ENCODE measurements at places on chromosomes 4 and X.

- no peak for DNase-seq
Measured at GRCh38 chr4:16884673-16885460, 13.6 kb downstream of the LDB2 start.

GRCh38 chr4:150582146-150582872 lies at the start of gene MAB21L2:
Gene MAB21L2 (plus strand): TSS chr4:150582151. CDS start chr4:150583030, 879 bp downstream.
- DNase-seq: no peak

DNA sequence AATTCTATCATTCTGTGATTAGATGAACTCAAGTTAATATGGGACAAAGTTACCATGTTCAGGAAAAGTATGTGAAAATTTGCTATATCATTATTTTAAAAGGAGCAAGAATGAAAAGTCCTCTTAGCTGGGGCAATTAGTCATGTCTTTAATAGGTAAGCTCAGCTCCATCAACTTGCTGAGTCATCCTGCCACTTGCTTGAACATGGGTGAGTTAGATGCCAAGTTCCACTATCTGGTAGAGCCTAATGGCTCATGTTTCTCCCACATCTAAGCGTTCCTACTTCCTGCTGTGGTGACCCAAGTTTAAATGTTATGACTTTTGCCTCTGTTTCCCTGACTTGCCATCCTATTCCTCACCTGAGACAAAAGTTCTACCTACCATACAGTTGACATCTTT lies 276.8 kb downstream of the ZNF674 start:
- no peak for DNase-seq

- peak; percentile 87 for DNase-seq
Measured at GRCh38 chrX:100768679-100769338, 36.9 kb upstream of the SYTL4 start.

GRCh38 chr4:36042122-36042970 lies 202.0 kb downstream of the ARAP2 start:
- no peak for DNase-seq

GRCh38 chrX:139199933-139200332 lies 330.6 kb upstream of the F9 start:
- no peak for DNase-seq

- DNase-seq: no peak
Measured at GRCh38 chrX:30635630-30636029, 17.6 kb upstream of the GK start.

DNA sequence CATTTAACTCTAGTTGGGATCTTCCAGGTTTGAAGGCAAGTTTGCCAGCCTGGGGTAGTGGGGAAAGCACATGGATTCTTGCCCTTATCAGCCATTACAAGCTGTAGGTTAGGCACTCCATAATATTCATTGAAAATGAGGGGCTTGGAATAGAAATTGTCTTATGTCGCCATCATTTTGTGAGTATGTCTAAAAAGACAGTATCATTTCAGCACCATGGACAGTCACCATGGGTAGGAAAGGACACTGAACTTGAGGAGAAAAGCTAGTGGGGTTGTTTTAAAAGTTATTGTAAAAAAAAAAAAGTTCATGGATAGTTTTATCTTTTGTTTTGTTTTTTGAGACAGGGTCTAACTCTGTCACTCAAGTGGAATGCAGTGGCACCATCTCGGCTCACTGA lies 356.1 kb downstream of the HNRNPD start:
- DNase-seq: no peak

- DNase-seq: no peak
Measured at GRCh38 chr4:36317721-36318120, 36.3 kb downstream of the DTHD1 start.

DNA sequence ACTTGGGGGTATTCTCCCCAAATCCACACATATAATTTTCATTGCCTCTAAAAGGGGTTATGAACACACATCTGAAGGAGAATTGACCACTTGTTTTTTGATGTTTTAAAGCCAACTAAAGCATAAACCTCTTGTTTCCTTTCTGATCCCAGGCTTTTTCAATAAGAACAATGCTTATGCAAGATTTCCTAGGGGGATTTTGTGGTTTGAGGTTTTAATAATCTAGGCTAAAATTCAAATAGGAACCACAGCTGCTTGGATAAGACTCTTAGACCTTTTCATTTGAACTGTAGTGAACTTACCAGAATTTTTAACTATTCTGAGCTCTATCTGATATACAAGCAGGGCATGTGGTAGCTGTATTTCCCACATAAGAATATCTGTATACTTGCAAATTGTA lies 651.1 kb downstream of the ANKRD50 start:
- DNase-seq: no peak

DNA sequence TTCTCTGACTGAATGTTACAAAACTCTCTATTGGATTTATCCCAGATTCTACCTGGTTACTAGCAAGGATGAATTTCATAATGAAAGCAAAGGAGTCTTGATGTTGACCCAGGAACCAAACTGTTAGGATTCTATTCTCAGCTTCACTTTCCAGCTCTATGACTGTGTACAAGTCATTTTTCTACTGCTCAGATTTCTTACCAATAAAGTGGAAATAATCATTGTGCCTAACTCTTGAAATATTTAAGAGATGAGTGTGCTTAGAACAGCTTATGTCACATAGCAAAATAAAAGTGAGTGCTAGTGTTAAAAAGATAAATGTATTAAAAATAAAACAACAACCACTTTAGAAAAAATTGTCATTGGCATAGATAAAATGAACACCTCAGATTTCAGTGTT lies 45.6 kb downstream of the EPHA5 start:
- no peak for DNase-seq

GRCh38 chr4:152083338-152083737 lies 322.5 kb upstream of the GATB start:
- no peak for DNase-seq

DNA sequence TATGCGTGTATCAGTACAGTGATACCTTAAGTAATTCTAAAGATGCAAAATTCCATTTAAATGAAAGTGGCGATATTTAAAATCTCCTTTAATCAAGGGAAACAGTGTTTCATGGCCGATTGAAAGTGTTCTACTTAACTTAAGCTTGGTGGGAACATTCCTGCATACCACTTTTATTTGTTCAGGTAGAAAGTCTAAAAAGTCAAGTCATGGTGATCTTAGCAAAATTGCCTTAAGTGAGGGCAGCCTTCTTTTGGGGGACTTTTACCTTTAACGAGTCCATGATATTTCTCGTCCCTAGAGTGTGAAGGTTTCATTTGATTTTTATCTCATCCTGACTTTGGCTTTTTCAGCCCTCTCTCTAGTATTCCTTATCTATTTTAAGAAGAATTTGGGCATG lies 149.2 kb downstream of the KDM6A start:
- no peak for DNase-seq

GRCh38 chr4:13750594-13750993 lies 123.1 kb upstream of the BOD1L1 start:
- no peak for DNase-seq

DNA sequence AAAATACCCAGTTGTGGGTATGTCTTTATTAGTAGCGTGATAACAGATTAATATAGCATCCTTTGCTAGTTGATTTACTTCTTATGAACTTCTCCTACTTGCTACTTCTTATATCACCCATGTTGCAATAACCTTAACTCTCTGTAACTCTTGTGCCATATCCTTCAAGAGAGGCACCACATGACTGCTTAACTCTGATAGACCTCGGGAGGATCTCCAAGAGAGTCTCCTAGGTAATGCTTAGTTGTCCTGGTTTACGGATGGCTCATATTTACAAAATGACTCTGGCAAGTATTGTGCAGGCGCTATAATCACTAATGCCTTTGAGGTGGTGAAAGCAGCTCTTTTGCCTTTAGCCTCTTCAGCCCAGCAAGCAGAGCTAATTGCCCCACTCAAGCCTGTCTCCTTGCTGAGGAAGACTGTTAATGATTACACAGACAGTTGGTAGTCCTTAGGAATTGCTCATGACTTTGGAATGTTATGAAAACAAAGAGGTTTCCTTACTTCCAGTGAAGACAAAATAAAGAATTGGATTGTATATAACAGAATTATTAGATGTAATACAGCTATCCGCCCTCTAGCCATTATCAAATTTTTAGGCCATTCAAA lies 1305.8 kb downstream of the PCDH7 start:
- no peak for DNase-seq

- no peak for DNase-seq
Measured at GRCh38 chr4:57360681-57361080, 250.5 kb upstream of the IGFBP7 start.

DNA sequence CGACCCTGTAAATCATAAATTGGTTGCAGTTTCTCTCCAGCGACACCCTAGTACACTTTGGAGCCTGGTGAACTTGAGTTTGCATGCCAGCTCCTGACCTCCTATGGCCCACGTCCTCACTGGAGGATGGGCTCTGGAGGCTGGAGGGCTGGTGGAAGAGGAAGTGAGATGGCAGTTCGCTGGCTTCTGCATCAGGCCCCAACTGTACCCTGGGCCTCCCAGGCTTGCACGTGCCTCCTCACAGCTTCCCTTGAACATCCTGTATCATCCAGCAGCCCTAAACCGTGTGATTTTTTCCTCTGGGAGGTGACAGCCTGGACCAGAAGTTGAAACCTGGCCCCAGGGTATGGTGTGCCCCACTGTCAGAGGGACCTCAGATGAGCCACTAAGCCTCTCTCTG lies 78.5 kb downstream of the HTRA3 start:
- no peak for DNase-seq

DNA sequence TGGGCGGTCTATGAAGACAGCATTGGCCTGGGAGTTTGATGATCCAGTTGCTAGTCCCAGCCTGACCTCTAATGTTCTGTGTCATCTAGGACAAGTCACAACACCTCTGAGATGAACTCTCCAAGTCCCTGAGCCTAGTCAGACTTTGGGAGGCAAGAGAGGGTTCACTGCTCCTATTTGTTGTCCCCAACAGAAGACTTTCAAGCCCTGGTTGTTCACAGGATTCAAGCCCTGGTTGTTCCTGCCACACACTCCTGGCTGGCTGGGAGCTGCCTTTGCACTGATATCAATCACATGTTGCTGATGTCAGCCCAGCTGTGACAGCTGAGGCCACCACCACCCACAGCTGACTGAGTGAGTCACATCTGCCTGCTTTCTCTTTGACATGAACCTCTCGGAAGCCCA lies 253.2 kb upstream of the RASGEF1B start:
- DNase-seq: no peak

- DNase-seq: no peak
Measured at GRCh38 chr4:15707363-15707715, 4.5 kb downstream of the BST1 start.

DNA sequence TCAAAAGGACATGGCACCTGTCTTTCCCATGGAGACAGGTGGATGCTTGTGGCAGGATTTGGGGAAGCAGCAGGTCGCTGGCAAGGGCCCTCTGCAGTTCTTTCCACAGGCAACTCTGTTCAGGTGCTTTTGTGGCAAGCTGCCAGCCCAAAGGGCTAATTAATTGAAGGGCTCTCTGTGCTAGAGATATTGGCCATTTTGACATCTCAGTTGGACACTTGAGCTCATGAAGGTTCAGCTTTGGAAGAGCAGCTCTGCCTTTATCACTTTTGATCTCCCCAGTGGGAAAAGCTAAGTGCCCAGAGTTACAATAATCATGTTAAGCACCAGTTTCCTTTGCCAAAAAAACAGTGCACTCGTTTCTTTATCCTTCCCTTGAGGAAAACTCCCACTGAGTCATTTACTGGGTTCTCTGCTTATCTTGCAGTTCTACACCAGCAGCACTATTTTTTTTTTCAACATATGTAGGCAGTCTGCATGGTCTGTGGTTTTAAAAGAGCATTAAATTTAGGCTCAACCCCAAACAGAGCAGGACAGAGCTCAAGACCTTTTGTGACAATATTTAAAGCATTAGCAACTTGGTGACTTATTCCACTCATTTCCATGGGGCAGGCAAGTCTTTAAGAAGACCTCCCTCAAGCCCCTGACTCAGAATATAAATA lies 336.4 kb upstream of the RASGEF1B start:
- no peak for DNase-seq

DNA sequence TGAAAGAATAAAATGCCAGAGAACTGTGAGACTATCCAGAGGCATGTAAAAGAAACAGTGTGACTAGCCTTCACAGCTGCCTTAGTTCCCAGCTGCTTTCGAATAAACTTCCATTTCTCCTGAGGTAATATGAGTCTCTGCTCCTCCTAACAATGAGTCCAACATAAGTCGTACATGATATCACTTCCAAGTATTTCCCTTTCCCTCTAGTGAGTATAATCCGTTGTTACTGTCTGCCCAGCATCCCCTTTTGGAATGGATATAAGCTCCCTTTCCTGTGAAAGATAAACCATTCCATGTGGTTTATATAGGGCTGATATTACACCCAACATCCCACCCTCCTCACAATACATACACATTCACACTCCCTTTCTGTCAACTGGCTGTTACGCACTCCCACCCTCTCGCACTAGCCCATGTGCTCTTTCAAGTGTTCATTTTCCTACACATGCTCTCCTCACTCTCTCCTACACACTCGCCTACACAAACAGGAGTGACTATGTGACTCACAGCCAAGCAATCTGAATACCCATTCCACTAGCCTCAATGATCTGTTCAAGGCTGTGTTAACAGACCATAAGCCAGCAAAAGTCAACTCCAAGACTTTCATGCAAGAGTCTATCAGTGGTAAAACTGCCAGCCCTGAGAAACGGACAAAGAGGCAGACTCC lies 5.0 kb downstream of the NAF1 start:
- no peak for DNase-seq

- no peak for DNase-seq
Measured at GRCh38 chr4:87912164-87913004, 63.1 kb upstream of the SPP1 start.

- no peak for DNase-seq
Measured at GRCh38 chrX:116872931-116873330, 410.2 kb upstream of the CT83 start.

GRCh38 chr4:58166490-58166889 lies 1056.3 kb upstream of the IGFBP7 start:
- DNase-seq: no peak

GRCh38 chr4:22454955-22455354 lies 60.9 kb downstream of the ADGRA3 start:
- no peak for DNase-seq

DNA sequence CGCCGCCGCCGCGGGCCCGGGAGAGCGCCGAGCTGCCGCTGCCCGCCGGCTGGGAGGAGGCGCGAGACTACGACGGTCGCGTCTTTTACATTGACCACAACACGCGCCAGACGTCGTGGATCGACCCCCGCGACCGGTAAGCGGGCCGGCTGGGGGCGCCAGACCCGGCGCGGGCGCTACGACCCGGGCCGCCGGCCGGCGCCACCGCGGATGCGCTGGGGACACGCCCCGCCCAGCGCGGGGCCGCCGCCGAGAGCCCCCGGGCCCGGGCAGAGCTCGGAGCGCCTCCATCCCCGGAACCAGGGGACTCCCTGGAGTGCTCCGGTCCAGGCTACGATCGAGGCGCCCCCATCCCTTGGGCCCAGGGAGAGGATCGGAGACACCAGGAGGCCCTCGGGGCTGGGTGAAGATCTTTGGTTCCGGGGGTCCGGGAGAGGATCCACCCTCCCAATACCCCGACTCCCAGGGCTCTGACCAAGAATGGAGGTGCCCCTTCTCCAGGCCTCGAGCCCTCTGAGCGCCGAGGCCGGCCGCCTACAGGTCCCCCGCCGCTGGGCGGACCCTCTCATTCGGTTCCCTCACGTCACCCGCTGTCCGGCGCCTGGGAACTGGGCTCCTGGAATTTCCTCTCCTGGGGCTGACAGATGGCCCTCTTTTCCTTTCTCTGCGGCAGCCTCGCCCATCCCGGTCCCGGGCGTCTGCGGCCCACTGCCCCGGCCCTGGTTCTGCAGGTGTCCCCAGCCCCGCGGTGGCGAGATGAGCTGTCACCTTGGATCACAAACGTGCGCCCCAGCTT lies 48.8 kb downstream of the CLDN34 start:
- DNase-seq: no peak
